ENCODE measurements at places on chromosomes 3 and 15.

DNA sequence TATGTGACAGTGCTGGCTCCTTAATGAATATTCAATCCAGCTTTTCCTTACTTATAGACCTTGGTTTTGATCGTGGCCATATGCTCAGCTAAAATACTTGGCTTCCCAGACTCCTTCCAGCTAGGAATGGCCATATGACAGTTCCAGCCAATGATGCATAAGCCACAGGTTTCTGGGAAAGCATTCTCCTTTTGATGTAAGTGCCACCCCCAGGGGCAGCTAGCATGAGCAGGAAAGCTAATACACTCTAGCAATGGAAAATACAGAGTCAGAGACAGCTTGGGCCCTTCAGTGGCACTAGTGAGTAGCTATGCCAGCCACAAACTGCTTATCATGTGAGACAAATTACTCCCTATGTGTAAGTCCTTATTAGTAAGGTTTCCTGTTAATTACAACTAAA is 26.7 kb downstream of the TBC1D2B start:
- DNase-seq = no peak

GRCh38 chr15:89197503-89197971 is 23.8 kb downstream of the RLBP1 start:
- DNase-seq = no peak

DNA sequence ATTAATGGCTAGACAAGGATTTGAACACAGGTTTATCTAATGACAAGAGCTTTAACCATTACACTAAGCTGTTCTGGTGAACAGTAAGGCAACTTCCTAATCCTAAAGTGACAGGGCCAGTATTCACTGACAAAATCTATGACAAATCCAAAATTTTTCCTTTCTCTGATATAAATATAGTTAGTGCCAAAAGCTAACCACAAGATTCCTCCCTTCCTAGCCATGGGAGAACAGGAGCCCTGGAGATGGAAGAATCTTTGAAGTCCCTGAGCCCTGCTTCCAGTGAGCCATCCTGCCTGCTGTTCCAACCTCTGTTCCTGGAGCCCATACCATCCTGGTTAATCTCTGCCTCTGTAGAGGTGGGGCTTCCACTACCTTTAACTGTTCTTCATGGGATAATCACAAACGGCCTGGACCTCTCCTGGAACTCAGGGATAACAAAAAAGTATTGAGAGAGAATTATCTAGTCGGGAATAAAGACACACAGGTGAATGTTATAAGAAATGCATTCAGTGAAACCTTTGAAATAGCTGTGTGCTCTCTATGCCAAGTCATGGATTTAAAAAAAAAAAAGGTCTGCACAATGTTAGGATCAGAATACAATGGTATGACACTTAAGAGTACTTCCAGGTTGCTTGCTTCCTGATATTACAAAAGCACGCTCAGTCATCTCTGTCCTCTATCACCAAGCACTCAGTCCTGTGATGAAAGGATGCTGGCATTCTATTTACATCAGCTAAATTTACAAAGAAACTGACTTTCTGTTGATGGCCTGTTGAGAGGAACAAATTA is 235.8 kb downstream of the SUCLG2 start:
- DNase-seq = no peak

GRCh38 chr3:70245746-70246525 is 66.5 kb downstream of the MDFIC2 start:
- no peak for DNase-seq

- no peak for DNase-seq
Measured at GRCh38 chr3:32706348-32707025, 21.5 kb downstream of the CNOT10 start.

- no peak for DNase-seq
Measured at GRCh38 chr3:182568261-182568660, 225.0 kb upstream of the ATP11B start.

- no peak for DNase-seq
Measured at GRCh38 chr3:183962807-183963206, 54.9 kb downstream of the ABCC5 start.

GRCh38 chr3:4985330-4986174 is 6.3 kb downstream of the BHLHE40 start:
- DNase-seq = no peak

GRCh38 chr15:25849157-25849921 is 13.8 kb downstream of the ATP10A start:
- no peak for DNase-seq

DNA sequence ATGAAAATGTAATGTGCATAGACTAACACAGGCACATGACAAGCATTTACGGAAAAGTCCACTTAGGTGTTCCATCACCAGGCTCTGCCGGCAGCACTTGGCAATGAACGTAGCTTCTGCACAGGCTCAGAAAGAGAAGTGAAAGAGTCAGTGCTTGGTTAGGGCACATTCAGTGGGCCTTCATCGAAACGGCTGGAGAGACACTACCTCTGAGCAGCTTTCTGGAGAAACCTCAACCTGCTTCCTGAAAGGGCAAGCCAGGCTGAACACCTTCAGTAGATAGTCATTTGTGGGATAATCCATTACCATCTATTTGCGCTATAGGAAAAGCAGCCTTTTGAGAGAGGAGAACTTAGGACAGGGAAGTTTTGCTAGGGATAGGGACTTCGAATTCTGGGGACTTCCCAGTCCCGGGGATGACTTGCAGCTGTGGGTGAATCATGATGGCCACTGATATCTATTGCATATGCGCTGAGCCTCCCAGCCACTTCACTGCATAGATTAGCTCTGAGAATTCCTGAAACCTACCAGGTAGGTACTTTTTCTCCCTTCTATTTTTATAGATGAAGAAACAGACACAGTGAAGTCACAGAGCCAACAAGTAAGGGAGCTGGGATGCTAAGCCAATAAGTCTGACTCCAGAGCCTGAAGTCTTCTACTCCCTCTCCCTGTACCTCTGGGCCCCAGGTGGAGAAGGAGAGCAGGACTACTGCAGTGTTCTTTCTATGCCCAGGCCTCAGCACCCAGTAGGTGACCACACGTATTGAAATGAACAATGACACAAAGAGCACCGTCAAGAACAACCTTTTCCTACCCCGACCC is 4.2 kb upstream of the SH2D7 start:
- DNase-seq = no peak

- DNase-seq = no peak
Measured at GRCh38 chr15:44340410-44340809, 51.9 kb downstream of the GOLM2 start.

DNA sequence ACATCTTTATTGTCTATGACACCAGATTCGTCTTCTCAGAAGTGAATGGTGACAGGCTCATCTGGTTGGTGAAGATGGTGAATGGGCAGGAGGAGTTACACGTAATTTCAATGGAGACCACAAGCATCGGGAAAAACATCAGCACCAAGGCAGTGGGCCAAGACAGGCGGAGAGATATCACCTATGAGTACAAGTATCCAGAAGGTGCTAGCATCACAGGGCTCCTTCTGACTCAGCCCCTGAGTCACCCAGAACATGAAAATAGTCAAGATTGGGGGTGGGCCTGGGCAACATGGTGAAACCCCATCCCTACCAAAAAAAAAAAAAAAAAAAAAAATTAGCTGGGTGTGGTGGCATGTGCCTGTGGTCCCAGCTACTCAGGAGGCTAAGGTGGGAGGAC is 32.6 kb downstream of the TGM4 start:
- DNase-seq = no peak

DNA sequence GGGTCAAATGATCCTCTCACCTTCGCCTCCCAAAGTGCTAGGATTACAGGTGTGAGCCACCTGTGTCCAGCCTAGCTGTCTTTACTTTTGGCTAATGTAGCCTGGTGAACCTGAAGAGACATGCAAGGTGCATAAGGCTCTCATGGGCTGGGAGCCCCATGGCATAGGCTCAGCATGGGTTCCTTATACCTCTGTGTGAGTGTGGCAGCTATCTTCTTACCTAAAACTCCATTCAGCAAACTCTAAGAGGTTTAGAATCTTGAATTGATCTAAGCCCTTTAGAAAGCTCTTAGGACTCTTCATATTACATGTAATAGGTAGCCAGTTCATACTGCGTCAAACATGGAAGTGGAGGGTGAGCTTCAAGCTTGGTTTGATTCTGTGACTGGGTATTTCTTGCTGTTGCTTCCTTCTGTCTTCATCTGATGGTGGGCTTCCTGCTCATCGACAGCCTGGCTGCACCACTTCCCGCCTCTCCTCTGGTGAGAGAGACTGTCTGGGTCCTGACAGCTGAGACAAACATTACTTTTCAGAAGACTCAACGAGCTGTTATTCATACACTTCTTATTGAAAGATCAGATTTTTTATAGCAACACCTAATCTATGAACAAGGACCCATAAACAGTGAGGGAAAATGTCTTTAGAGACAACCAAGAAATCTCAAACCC is 19.2 kb upstream of the TKT start:
- peak; percentile 62 for DNase-seq

DNA sequence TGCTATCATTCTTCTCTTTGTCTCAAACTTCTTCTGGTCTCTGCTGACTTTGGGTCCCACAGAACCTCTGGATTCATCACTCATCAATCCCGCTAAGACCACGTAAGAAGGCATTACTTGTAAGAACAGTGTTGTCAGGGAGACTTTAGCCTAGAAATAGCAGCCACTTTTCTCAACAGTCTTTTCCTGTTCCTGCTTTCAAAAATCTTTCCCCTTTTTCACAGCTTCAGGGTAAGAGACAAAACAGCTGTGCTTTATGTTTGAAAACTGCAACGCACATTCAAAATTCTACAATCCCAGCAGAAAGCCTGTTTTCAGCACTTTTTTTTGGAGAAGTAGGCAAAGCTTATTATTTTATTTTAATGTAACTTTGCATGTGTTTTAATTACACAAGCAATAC is 42.0 kb upstream of the FAM98B start:
- no peak for DNase-seq

GRCh38 chr3:22960105-22960984 is 242.8 kb upstream of the UBE2E2 start:
- DNase-seq = no peak

GRCh38 chr3:155744010-155744625 is 753 bp downstream of the PLCH1 start:
- DNase-seq = peak; percentile 9

GRCh38 chr3:146577662-146578061 is 27.5 kb downstream of the PLSCR5 start:
- DNase-seq = peak; percentile 39

DNA sequence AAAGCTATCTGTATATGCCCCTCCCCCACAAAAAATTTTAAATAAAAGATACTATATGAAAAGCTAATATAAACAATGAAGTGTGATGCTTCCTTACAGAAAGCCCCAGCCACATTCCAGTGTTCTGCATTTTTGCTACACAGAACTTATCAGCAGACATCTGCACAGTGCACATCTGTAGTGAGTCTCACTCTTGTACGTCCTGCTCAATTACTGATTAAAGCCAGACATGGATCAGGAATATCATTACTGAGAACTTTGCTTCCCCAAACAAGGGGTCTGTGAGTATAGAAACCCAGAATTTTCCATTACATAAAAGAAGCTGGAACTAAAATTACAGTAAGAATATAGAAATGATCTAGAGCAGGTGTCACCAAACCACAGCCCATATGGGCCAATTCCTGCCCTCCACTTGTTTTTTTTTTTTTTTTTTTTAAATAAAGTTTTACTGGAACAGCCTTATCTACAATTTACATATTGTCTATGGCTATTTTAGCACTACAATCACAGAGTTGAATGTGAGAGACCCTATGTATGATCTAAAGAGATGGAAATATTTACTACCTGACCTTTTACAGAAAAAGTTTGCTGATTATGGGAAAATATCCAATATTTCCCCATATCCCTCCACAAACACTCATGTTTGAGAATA is 45.7 kb downstream of the UBP1 start:
- DNase-seq = no peak

- no peak for DNase-seq
Measured at GRCh38 chr3:11034309-11034985, 41.9 kb downstream of the SLC6A1 start.

GRCh38 chr3:193499136-193499770 is 55.4 kb downstream of the ATP13A4 start:
- DNase-seq = no peak

GRCh38 chr15:95132774-95133173 is 901.4 kb downstream of the MCTP2 start:
- DNase-seq = no peak

GRCh38 chr3:58604031-58604430 is 26.8 kb upstream of the FAM107A start:
- DNase-seq = no peak

GRCh38 chr3:13717222-13717895 is 162.5 kb downstream of the WNT7A start:
- DNase-seq = no peak

DNA sequence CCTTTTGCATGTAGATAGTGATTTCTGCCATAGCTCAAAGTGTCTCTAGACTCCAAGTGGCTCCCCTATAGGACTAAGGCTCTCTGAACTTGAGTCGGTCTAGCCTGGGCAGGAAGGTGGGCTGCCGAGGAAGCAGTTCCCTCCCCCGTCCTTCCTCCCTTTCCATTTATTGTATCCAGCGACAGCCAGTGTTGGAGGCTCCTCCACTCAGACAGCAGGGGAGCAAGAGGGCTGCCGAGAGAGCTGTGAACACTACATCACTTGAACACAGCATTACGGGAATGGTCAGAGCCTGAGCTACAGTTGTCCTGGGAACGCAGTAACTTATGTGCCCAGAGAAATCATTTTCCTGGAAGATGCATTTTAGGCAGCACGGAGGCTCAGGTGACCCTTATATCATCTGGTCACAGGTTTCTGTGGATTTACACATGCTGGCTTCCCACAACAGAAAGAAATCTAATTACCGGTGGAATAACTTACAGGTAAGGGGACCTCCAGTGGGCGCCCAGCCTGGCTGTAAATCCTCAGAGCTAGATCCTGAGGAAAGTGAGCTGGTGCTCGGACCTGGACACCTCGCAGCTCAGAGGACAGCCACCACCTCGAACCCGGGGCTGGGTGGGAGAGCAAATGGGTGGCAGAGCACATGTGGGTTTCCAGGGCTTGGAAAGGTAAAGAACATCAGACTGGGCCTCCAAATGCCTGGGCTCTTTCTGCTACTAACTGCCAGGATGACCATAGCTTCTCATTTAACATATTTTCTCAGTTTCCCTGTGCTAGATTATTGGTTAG is 197.1 kb downstream of the UACA start:
- peak; percentile 74 for DNase-seq

- DNase-seq = no peak
Measured at GRCh38 chr3:172065527-172065926, 26.1 kb downstream of the FNDC3B start.

- no peak for DNase-seq
Measured at GRCh38 chr3:56858331-56858730, 56.6 kb upstream of the ARHGEF3 start.

- no peak for DNase-seq
Measured at GRCh38 chr3:149395107-149396089, 17.9 kb upstream of the TM4SF1 start.

GRCh38 chr15:66953523-66954229 is 111.7 kb upstream of the SMAD3 start:
- no peak for DNase-seq

GRCh38 chr3:14772533-14773138 is 46.1 kb upstream of the FGD5 start:
- DNase-seq = no peak

- DNase-seq = no peak
Measured at GRCh38 chr3:193852901-193853300, 259.9 kb downstream of the OPA1 start.
